ENCODE measurements at places on chromosomes 4 and X.

- DNase-seq = no peak
Observed at GRCh38 chr4:5393911-5394513, 314.3 kb downstream of the EVC2 start.

GRCh38 chrX:55326985-55327384 is 62.3 kb upstream of the PAGE3 start:
- DNase-seq = no peak

DNA sequence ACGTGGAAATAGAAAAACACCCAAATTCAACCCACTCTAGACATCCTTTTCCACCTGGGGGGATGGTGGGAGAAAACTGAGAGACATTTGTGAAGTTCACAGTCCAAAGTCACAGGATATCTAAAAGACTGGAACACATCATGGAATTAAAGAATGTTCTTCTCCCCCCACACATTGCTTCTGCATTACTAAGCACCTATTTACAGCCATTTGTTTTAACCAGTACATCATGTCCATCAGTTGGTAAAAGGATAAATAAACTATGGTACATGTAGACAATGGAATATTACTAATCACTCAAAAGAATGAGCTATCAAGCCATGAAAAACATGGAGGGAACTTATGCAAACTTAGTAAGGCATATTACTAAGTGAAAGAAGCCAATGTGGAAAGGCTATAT is 185.5 kb upstream of the ANXA10 start:
- DNase-seq = no peak

- DNase-seq = no peak
Observed at GRCh38 chr4:95355021-95355420, 193.8 kb downstream of the UNC5C start.

GRCh38 chr4:129668092-129668491 is 572.1 kb downstream of the C4orf33 start:
- DNase-seq = no peak

DNA sequence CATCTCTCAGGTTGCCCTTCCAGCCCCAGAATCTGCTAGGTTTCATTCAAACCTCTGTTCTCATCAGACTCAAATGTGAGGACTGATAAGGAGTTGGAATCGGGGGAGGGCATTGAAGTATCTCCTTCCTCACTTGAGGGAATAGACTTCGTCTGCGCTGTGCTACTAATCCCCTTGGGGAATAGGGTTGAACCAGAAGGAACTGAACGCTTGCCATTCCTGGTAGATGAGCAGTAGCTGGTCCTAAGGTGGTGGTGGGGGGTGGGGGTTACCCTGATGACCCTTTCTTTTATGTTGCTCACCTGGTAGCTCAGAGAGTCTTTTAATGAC is 692 bp upstream of the SLC9A7 start:
- no peak for DNase-seq

DNA sequence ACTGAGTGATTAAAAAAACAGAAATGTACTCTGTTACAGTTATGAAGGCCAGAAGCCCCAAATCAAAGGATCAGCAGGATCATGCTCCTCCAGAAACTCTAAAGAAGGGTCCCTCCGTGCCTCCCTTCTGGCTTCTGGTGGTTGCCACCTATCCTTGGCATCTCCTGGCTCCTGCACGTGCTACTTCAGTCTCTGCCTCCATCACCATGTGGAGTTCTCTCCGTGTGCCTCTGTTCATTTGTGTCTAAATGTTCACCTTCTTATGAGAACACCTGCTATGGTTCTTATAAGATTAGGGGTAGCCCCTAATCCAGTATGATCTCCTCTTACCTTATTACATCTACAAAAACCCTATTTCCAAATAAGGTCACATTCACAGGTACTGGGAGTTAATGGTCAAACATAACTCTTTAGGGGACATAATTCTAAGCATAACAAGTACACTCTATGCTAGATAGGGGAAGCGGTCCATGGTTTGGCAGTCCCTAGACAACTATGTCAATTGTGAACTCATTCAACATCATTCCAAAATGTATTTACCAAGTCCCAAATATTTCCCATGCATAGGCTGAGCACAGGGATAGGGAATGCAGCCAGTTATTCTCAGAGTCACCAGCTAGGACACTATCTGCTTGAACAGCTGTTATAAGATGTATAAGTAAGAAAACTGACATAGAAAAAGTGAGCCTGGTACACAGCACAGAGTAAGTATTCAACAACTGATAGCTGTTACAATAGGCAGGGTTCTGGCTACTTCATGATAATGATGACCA is 295.5 kb upstream of the BOD1L1 start:
- DNase-seq = no peak

DNA sequence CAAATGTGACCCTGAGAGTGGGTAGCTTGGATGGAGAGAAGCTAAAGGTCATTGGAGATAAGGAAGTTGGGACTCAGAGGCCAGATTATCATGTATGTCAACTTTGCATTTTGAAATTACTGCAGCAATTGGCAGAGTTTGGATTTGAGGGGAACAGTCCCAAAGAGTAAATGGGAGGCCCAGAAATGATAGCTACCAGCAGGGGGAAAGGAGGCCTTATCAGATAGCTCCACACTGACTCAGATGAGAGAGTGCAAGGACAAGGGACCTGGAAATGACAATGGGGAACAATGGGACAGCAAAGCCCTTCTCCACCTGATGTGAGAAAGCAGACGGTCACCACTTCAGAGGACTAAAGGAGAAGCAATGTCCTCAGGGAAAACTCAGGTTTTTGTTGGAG is 201.5 kb upstream of the JADE1 start:
- DNase-seq = no peak

GRCh38 chr4:183823434-183823833 is 81.7 kb upstream of the STOX2 start:
- no peak for DNase-seq

- DNase-seq = no peak
Observed at GRCh38 chrX:1292575-1293290, 24.1 kb downstream of the CSF2RA start.

- DNase-seq = peak; percentile 3
Observed at GRCh38 chrX:130575831-130576389, 174.1 kb downstream of the RBMX2 start.

- DNase-seq = no peak
Observed at GRCh38 chr4:23782778-23783437, 106.9 kb downstream of the PPARGC1A start.

GRCh38 chr4:54107951-54108748 is 8.2 kb downstream of the GSX2 start:
- DNase-seq = no peak

- no peak for DNase-seq
Observed at GRCh38 chrX:55490974-55491373, 1.3 kb upstream of the USP51 start.

DNA sequence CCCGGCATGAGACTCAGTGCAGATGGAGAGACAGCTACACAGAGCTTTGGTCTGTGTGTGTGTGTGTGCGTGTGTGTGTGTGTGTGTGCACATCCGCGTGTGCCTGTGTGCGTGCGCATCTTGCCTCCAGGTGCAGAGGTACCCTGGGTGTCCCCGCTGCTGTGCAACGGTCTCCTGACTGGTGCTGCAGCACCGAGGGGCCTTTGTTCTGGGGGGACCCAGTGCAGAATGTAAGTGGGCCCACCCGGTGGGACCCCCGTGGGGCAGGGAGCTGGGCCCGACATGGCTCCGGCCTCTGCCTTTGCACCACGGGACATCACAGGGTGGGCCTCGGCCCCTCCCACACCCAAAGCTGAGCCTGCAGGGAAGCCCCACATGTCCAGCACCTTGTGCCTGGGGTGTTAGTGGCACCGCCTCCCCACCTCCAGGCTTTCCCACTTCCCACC is 14.3 kb downstream of the FGFR3 start:
- no peak for DNase-seq

DNA sequence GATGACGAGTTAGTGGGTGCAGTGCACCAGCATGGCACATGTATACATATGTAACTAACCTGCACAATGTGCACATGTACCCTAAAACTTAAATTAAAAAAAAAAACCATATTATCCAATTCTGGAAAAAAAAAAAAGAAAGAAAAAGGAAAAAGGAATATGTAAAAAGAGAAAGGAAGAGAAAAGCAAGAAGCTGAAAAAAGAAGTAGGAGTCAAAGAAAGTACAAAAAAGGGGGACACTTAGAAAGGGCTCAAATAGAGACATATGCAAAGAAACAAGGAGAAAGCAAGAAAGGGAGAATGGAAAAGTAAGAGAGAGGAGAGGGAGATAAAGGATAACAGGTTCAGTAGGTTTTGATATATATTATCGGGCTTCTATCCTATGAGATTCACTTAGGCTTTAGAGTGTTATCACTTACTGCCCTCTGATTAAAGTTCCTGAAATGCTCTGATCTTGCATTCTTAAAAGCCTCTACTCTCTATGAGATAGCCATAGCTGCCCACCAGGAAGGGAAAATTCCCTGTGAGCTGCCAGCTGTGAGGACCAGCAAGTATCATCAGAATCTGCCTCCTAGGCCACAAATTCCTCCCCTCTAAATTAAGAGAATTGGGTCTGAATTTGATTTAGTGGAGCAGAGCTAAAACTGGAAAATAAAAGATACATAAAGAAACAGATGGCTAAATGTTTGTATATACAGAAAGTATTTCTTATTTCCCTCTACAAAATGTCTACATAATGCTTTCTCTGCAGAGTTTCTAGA is 95.2 kb downstream of the AMMECR1 start:
- DNase-seq = no peak

GRCh38 chr4:176464748-176465147 is 145.0 kb downstream of the SPCS3 start:
- DNase-seq = no peak

DNA sequence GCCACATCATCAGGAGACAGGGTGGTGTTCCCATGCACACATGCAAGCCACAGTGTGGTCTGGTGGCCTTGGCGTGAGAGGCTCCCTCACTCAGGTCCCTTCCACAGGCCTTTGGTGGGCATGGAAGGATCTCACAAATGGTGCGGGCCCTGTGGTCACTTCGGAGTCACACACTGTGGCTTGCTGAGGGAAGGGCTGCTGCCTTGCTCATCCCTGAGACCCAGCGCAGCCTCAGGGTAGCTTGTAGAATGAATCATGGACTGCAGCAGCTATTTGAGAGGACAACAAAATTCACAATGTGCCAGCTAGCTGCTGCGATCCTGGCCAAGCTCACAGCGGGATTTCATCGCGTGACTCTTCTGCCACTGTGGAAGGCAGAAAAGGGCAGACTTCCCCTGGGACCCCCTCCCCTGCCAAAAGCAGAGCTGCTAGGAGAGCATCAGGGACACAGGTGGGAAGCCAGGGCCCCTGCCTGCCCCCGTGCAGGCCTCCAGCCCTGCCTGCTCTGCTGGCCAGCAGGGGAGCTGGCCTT is 106.4 kb downstream of the ABLIM2 start:
- DNase-seq = no peak

- no peak for DNase-seq
Observed at GRCh38 chr4:138975225-138975624, 40.4 kb upstream of the NOCT start.

- no peak for DNase-seq
Observed at GRCh38 chr4:123997776-123998449, 601.3 kb downstream of the SPRY1 start.

- DNase-seq = no peak
Observed at GRCh38 chrX:12899506-12899905, 6.9 kb upstream of the TLR8 start.

DNA sequence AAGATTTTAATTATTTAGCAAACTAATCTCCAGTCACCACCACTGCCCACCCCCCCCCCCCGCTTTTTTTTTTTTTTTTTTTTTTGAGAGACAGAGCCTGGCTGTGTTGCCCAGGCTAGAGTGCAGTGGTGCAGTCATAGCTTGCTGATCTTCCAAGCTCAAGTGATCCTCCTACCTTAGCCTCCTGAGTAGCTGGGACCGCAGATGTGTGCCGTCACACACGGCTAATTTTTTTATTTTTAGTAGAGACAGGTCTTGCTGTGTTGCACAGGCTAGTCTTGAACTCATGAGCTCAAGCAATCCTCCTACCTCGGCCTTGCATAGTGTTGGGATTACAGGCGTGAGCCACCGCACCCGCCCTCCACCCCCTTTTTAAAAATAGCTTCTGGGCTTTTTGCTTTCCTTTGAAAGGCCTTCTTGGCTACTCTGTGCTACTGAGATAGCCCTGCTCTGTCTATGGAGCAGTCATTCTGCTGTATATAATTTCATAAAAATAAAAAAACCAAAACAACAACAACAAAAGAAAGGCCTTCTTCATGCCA is 18.7 kb downstream of the TXLNG start:
- DNase-seq = no peak

DNA sequence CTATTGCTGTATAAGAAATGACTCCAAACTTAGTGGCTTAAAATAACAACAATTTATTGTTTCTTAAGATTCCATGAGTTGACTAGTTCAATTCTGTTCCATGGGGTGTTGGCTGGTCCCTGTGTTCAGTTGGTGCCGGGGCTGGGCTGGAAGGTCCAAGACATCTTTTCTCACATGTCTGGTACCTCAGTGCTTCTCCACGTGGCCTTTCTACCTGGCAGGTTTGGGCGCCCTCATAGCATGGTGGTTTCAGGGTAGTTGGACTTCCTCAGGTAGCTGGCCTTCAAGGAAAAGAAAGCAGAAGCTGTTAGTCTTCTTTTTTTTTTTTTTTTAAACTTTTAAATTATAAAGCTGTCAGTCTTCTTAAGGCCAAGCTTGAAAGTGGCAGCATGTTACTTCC is 104.6 kb upstream of the LIMCH1 start:
- no peak for DNase-seq

GRCh38 chrX:21657318-21658151 is 595 bp downstream of the KLHL34 start:
- no peak for DNase-seq

GRCh38 chr4:98939892-98940298 is 11.0 kb upstream of the EIF4E start:
- no peak for DNase-seq

DNA sequence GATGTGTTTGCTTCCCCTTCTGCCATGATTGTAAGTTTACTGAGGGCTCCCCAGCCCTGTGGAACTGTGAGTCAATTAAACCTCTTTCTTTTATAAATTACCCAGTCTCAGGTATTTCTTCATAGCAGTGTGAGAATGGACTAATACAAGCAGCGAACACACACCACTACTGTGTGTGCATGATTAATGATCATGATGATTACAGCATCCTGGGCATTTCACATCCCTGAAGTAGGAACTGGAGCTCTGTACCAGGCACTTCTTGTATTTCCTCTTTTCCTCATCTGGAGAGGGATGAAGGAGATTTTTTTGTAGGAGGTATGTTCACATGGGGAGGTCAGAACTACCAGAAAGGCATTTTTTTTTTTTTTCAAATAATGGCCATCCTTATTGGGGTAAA is 60.8 kb downstream of the PPM1K start:
- DNase-seq = no peak

DNA sequence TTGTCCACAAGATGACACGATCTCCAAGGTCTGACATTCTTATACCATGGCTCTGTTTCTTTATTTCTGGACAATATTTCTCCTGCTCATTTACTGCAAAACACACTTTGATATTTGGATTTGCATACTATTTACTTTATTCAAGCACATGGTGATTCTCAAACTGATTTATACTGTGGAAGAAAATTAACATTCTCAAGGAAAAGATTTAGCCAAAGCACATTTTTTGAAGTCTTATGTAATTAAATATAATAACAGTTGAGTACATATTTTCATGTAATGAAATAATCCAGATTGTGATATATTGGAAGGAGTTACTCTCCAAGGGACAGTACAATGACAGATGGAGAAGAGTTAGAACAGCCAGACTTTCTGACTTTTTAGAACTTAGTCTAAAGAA is 155.8 kb upstream of the CT83 start:
- DNase-seq = no peak

Measured in activated gamma-delta T cell treated with Interleukin-2 at 50 U/mL for 16 hours (primary cell).